ENCODE measurements at places on chromosomes 12 and 14.

DNA sequence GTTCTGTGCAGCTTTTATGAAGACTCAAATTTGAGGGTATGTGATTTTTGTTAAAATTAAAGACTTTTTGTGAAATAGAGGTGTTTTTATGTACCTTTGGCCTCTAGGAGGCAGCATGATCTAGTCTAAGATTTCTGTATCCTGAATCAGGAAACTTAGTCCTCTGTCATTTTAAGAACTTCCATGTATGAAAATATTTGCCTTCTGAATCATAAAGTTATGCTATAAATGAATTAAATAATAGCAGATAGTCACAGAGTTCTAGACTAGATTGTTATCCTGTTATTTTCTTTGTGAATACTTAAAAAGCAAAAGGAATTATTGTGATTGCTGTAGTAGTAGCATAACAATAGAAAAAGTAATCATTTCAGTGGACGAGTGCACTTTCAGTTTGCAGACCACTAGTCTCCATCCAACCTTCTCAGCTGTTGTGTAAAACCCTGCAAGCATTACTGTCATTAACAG, 56.3 kb downstream of the FGD4 start:
- no peak for DNase-seq

GRCh38 chr12:10612984-10613348, 443 bp downstream of the MAGOHB start:
- no peak for DNase-seq

- peak; percentile 23 for DNase-seq
Observed at GRCh38 chr14:64971943-64972791, at the start of gene RAB15. Gene RAB15 (minus strand): TSS chr14:64972336. CDS start chr14:64972076, 260 bp downstream.

DNA sequence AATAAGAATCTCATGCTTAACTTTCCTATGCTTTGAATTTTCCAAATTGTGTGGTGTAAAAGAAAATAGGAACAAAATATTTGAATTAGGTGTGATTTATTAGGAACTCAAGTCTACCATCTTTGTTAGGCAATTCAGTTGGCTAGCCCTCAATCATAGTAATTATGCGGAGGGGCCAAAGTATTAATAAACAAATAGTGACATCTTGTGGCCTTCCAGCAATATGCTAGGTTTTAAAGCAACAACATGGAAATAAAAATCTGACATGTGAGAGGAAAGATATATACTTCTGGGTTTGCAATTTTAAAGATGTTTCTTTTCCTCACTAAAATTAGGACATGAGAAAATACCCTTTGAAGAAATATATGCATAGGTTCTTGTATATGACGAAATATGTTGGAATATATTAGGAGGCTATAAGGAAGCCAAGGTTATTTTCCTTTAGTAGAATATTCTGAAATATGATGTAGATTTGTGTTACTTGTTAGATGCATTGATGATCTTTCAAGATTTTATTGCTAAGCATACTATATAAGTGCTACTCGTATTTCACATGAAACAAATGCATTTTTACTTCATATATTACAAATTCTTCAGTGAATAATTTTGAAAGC, 200.4 kb downstream of the PTPRO start:
- no peak for DNase-seq

- no peak for DNase-seq
Observed at GRCh38 chr12:62966990-62967506, 32.1 kb upstream of the PPM1H start.

GRCh38 chr12:94621662-94622359, 28.5 kb downstream of the TMCC3 start:
- DNase-seq: no peak

DNA sequence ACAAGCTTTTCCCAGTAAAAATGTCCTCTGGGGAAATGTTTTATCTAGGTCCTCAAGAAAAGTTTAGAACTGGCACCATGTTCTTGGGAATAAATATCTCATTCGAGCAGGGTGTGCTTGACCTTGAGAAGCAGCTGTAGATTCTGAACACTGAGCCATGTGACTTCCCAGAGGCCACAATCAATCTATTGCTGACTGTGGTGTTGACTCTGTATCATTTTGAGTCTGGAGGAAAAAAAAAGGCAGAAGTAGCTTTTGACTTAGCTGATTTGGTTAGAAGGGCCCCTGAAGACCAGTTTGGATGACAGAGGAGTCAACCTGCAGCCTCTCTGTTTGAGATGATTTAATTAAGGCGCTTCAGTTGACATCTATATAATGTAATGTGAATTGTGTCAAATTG, 592.4 kb upstream of the SEL1L start:
- no peak for DNase-seq

DNA sequence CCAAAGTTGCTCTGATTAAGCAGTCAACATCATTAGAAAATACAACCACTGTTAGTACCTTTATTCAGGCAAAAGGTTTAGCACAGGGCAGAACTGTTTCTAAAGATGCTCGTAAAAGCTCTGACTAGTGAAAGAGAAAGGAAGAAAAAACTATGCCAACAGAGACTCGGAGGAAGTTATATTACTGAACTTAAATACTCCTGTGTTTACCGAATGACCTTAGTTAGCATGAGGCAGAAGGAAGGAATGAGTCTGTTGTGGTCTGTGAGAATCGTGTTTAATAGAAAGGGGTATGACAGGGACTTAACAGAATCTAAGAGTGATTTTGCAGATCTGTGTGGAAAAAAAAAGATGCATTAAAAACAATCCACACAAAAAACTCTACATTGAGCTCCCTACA, 84.1 kb upstream of the OVCH1 start:
- DNase-seq: no peak

GRCh38 chr12:155646-156045, 58.3 kb downstream of the SLC6A12 start:
- DNase-seq: no peak

DNA sequence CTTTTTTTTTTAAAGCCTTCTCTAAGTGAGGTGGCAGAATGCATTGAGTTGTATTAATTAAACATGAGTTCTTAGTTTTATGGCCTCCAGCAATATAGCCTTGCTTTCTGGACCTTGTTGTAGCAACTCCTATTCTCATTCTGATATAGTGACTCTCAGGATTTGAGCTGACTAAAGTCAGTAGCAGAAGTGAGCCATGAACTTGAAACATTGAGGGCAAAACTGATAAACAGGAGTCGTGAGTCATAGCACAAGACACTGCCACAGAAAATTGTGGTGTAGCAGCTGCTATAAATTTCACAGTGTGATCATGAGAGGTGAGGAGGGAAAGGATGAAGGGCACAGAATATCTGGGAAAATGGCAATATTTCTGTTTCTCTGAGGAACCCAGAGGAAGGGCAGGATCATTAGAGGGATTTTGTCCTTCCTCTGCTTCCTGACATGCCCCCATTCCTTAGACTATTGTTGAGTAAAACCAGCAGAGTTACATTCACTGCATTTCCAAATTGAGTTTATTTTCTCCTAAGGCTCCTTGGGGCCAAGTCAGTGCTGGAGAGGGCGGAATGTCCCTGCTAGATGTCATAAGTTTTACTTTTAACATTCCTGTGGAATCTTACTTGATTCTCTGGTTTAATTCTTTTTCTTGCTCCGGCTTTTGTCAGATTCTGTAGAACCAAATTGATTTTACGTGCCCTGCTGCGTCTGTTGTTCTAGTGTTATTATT, 7.5 kb downstream of the KLRG1 start:
- no peak for DNase-seq

- no peak for DNase-seq
Observed at GRCh38 chr12:107439026-107439738, 246.4 kb upstream of the PWP1 start.

GRCh38 chr12:109582636-109583035, 9.0 kb downstream of the MVK start:
- no peak for DNase-seq

GRCh38 chr12:76515271-76515670, 44.3 kb downstream of the OSBPL8 start:
- DNase-seq: no peak

DNA sequence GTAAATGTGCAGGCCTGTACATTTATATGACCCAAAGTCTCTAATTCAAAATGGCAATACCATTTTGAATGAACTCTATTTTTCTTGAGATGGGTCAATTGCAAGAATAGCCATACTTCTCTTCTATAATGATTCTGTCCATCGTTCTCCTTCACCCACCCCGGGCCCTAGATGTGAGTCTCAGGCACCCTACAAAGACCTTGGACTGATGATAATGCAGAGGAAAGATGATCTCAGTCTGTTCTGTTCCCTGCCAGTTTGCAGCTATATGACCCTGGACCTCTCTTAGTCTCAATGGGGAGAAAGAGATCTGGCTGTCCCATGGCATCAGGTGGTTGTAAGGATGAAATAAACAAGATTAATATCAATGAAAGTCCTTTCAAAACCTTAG, 30.1 kb downstream of the VCPKMT start:
- DNase-seq: no peak

DNA sequence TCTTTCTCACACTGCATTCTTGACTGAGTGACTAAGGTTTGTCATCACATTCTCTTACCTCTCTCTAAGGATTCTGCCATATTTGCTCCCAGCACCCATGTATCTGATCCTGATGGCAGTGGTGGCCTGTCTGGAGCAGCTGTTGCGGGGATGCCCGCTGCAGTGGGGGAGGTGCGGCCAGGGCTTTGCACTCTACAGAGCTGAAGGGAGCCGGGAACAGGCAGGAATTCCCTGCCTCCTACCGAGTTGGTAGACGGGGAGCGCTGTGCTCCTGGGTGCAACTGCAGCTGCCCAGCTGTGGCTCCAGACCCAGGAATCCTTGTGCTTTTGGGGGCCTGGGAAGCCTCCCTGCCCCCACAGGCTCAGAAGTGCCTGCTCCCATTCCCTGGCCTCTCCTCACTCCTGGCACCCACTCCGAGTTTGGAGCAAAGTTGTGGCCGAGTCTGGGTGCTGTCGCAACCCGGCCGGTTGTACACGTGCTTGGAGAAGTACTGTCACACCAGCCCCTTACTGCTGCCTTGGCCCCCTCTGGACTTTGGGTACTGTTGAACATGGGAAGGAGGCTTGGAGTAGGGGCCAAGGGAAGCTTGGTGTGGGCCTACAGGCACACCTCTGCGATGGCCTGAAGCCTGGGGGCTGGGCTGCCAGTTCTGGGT, 106.9 kb upstream of the OR4E1 start:
- no peak for DNase-seq

DNA sequence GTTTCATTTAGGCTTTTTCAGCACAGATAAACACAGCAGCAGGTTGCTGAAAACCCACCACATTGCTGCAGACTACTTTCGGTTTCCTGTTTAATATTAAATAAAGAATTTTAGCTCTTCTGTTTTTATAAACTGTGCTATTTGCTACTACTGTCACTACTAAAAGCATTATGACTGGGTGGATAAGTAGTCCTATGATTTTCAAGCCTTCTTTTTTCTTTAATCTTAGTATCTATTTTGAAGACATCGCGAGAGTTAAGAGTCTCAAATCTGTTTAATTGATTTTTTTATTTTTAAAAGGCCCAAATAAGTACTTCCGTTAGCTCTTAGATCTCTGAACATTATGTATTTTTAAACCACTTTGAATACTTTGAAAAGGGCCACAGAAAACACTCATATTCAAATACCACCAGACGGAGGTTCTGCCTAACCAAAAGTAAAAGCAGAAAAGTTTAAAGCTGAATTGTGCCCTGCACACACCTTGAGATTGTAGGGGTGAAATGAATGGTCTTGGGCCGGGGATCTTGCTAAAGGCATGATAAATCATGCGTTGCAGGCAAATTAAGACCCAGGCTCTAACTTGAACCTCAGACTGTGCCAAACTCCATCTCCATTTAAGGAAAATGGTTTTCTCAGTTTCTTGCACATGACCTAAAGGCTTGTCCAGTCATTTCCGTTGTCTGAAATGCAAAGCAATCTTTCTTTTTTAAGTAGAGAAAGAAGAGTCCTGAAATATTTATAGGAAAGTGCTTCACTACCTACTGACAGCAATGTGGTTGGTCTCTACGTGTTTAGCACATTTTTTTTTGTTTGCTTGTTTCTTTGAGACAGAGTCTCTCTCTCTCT, 13.6 kb upstream of the FOXN3 start:
- DNase-seq: no peak

DNA sequence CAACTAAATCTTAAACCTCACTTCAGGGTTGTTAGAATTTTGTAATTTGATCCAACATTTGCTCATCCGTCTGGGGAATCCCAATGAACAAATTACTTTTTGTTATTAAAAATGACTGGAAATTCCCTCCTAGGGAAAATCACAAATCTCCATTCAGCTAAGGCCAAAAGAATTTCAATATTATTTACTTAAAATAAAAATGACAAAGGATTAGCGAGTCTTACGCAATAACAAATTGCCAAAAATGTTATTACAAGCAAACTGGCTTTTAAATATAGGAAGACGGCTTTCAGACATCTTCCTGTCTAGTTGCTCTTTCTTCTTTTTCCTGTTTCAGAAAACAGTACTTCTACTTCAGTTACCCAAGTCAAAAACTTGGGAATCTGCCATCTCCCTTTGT, 92.4 kb upstream of the TSPAN8 start:
- no peak for DNase-seq

GRCh38 chr12:129215556-129215955, 362.3 kb downstream of the GLT1D1 start:
- no peak for DNase-seq

GRCh38 chr12:18580291-18580690, 157.5 kb downstream of the PLCZ1 start:
- DNase-seq: no peak

DNA sequence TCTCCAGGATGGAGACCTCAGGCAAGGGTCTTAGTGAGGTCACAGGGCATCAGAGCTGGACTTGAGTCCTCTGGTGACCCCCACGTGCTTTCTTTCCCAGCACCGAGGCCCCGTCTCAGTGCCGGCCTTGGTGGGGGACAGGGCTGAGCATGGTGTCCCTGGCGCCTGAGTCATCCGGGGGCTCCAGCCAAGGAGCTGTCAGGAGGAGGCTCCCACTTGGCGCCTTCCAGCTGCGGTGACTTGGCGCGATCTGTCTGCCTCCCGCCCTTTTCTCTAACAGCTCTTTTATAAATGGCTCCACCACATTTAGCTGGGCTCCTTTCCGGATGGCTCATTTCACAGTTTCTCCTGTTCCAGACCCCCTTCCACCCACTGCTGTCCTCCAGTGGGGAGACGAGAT, 60.4 kb downstream of the PRMT8 start:
- DNase-seq: no peak

DNA sequence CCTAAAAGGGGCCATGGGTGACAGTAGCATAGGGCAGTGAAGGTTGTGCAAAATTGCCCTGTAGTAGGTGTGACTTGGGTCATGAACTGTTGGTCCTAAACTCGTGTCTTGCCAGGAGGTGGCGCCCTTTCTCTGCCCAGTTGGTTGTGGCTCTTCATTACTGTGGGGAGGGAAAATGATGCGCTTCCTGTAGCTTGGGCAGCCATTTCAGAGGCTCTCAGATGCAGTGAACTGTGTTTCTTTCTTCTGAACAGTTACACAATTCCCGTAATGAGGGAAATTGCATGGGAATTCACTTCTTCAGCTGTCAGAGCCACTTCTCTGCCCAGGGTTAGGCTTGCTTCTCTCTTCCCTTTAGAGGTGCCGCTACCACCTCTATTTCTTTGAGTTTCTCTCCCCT, 148.1 kb upstream of the NRXN3 start:
- no peak for DNase-seq

DNA sequence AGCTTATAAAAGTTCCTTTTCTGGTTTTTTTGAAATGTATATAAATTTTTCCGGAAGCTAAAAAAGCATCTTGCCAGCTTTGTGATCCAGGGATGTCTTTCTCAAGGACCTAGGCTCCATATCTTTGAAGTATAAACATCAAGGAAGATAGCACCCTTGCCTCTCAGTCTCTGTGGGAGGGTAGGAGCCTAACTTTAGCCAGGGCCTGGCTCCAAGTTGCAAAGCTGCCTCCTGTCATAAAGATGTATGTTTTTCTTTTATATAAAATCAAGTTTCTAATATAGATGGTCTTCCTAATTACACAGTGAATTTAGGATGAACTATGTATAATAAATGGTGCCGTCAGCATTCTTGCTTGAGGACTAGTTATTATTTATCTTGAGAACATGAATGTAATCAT, 612.6 kb upstream of the USP15 start:
- no peak for DNase-seq

Data from stimulated activated CD4-positive, alpha-beta T cell treated with anti-CD3 and anti-CD28 coated beads, Interleukin-15, amount 100 ng/mL, for 1 hour (primary cell).